ENCODE measurements at places on chromosomes 11 and 22.

DNA sequence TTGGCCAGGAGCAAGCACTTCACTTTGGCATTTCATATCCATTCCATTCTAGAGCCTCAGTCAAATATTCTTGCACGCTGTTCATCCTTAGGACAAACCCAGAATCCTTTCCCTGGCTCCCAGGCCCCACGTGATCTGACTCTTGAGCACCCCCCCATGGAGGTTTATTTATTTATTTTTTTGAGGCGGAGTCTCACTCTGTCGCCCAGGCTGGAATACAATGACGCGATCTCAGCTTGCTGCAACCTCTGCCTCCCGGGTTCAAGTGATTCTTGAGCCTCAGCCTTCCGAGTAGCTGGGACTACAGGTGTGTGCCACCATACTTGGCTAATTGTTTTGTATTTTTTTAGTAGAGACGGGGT is 12.7 kb upstream of the TSGA10IP start:
- H3K27ac ChIP-seq, result no peak overlapping the region
- DNase-seq, result no peak
- no peaks in the 10 kb centered on the region for H3K4me1 ChIP-seq
- H3K36me3 ChIP-seq, result no peaks in the 10 kb centered on the region
- no peak overlapping the region for H3K4me3 ChIP-seq
- H3K27me3 ChIP-seq, result no peaks in the 10 kb centered on the region

GRCh38 chr11:77776455-77776854 is 44.1 kb downstream of the RSF1 start:
- no peaks in the 10 kb centered on the region for H3K4me1 ChIP-seq
- no peak for DNase-seq
- no peaks in the 10 kb centered on the region for H3K27me3 ChIP-seq

DNA sequence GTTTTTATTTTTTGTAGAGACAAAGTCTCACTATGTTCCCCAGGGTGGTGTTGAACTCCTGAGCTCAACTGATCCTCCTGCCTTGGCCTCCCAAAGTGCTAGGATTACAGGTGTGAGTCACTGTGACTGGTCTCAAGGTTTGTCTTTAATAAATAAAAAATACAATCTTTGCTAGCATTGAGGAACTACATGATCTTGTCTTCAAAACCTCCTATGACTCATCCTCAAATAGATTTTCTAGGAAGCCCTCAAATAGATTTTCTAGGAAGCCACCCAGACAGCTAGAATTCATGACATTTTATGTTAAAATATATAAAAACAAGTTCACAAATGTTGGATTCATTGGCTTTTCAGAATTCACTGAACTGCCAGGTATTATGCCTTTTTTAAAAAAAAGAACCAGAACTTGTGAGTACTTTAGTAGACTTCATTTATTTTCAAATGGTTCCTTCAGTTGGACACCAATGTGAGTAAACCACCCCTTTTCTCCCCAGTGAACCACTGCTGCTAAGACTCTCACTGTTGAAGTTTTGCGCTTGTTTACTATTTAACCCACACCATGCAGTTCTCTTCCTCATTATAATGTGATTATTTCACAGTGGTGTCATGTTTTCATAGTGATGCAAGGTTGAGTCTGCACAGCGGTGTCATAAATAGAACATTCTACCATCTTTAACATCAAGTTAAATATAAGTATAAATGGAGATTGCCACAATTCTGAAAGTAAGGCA is 303.9 kb downstream of the CASP12 start:
- H3K27ac ChIP-seq, result no peak overlapping the region
- DNase-seq, result no peak
- no peak overlapping the region for H3K4me3 ChIP-seq
- no peaks in the 10 kb centered on the region for H3K4me1 ChIP-seq

DNA sequence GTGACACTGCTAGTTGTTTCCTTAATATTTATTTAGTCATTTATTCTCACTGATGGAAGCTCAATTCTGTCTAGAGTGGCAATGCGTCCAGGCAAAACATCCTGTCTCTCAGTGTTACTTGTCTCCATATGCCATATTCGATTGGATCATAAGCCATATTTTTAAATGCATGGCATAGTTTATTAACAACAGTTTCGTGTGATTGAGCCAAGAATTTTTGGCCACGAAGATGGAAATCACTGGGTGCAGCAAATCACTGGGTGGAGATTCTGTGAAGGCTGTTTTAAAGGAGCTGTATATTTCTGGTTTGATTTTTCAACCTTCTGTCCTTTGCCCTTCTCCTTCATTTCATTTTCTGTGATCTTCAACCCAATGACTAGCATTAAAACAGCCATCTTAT is 205.2 kb downstream of the JRKL start:
- H3K36me3 ChIP-seq, result no peaks in the 10 kb centered on the region
- DNase-seq, result no peak
- no peak overlapping the region for H3K27ac ChIP-seq
- no peaks in the 10 kb centered on the region for H3K27me3 ChIP-seq
- H3K4me3 ChIP-seq, result no peak overlapping the region
